Omental fat pad (tissue), 4 donors: ENCODE measurements at places on chromosomes 3 and 15. TPM values are rescaled to one million over a fixed set of nuclear protein-coding genes. Genes with fewer than 3 reads are reported as not detected.

Gene GOLGA6B
- not detected for total RNA-seq

GRCh38 chr3:147369661-147370123 lies 36.7 kb downstream of the ZIC4 start:
- no peak for DNase-seq

- no peak for DNase-seq
Observed at GRCh38 chr3:89783341-89783927, 676.0 kb downstream of the EPHA3 start.

- DNase-seq, result no peak
Observed at GRCh38 chr15:94538280-94538679, 306.9 kb downstream of the MCTP2 start.

Gene RASGRF1
- not detected for total RNA-seq

Gene TMEM212
- total RNA-seq, result not detected

DNA sequence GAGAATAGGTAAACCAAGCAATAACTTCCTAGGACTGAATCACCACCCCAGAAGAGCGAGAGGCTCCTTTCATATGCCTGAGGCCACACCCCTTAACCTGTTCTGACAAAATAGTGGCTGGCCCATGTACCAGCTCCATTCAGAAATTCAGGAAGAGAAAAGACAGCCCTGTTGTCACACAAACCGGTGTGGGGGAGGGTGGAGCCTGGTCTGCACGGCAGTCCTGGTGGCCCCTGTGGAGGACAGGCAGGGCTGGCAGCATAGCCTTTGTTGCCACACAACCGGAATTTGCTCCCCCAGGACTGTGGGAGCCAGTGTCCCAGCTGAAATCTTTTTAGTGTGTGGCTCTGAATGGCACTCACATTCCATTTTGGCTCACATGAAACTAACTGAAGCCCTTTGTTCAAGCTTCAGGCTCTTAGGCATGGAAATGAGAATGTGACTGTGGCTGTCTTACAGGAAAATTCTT lies 23.8 kb downstream of the RLBP1 start:
- DNase-seq, result no peak

Gene SCAMP2
- total RNA-seq, result 55.5 TPM

Gene GUCA1C
- not detected for total RNA-seq

- no peak for DNase-seq
Observed at GRCh38 chr15:41501931-41502794, 8.5 kb downstream of the ITPKA start.

Gene TM4SF4
- total RNA-seq, result not detected

- DNase-seq, result no peak
Observed at GRCh38 chr3:76715426-76715825, 324.5 kb upstream of the ROBO2 start.
